Stimulated activated CD8-positive, alpha-beta memory T cell treated with anti-CD3 and anti-CD28 coated beads, Interleukin-15, amount 100 ng/mL, for 48 hours (primary cell): ENCODE measurements at places on chromosomes 12 and 14.

- DNase-seq, result no peak
These were observed 283.0 kb downstream of the ACSS3 start for GRCh38 chr12:81360916-81361315.

- DNase-seq, result no peak
These were observed 22.2 kb downstream of the GRIN2B start for GRCh38 chr12:13959131-13959723.

DNA sequence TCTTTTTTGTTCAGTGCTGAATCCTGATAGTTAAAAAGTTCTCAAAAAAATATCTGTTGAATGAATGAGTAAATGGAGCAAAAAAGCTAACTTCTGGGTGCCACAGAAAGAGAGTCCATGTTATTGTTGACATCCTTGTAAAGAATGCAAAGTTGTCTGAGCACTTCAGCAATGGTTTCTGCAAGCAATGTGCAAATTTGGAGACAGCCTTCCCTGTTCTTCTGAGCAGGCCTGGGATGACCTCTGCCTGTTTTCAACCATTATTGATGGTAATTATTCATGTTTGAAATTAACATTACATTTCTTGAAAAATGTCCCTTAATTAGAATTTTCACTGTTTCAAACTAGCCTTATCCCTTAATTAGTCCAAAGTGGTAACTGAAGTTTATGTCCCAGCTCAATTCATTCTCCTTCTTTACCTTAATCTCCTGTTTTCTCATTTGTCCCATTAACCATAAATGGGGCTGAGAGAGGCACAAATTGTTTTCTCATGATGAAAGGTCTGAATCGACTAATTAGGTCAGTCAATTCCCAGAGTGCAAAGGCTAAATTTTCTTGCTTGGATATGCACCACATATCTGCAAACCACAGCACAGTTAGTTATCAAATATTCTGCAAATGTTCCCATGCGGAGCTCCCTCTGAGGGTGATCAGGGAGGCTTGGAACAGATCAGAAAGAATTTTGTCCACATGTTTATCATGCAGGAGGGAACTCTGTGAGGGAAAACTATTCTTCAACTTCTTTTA, 139.4 kb upstream of the KRR1 start:
- DNase-seq, result no peak

GRCh38 chr12:54352022-54352531, 12.2 kb downstream of the GPR84 start:
- DNase-seq, result no peak

- DNase-seq, result no peak
These were observed 32.0 kb upstream of the CDKN3 start for GRCh38 chr14:54364555-54365415.

GRCh38 chr12:78240827-78241226, 410.1 kb downstream of the NAV3 start:
- DNase-seq, result no peak

DNA sequence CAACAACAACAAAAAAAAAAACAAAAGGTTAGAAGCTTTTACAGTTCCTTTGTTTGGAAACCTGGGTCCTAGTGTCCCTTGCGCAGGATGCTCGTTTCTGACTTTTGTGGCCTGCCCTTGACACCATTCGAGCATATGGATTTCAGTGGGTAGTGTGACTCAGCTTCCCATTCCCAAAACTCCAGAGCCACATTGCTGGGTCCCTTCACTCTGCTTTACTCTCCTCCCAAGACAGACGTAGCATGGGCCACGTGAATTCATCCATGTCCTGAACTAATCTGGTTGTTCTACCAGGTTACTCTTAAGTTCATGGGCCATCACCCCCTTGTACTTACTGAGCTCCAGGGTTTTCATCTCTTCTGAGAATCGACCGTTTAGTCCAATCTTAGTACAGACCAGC, 68.0 kb upstream of the MAX start:
- no peak for DNase-seq

DNA sequence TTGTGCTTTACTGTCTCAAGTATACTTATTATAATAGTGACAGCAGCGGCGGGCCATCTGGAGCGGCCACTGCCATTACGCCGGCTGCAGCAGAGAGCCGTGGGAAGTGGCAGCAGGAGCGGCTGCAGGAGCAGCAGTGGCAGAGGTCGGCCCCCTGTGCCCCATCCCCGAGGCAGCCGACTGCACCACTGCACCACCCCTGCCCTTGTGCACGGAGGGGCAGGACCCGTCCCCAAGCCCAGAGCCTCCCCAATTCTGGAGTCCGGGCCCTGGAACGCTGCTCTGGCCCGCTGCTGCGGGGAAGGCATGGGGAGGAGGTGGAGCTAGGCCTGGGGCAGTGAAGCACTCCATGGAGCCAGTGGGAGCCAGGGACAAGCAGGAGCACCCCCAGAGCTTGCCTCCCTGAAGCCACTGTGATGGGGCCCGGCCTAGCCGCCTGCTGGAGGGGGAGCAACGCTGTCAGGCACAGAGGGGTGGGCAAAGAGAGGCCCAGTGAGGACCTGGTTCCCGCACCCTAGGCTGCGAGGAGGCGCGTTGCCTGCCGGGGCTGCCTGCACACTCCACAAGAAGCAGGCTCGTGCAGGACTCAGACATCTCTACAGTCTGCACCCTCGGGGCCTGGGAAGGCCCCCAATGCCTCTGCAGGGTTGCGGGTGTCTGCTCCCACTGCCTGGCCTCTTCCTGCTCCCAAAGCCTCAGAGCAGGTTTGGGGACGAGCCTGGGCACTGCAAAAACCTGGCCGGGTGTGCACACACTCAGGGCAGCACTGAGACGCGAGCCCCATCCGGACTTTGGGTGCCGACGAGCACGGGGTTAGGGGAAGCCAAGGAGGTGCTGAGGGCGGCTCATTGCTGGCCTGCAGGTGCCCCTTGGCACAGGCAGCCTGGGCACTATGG, 74.2 kb upstream of the RASSF8 start:
- no peak for DNase-seq

- DNase-seq, result no peak
These were observed 8.7 kb upstream of the CACNA2D4 start for GRCh38 chr12:1927051-1927680.

- no peak for DNase-seq
These were observed 12.8 kb upstream of the FBRSL1 start for GRCh38 chr12:132477017-132477702.

DNA sequence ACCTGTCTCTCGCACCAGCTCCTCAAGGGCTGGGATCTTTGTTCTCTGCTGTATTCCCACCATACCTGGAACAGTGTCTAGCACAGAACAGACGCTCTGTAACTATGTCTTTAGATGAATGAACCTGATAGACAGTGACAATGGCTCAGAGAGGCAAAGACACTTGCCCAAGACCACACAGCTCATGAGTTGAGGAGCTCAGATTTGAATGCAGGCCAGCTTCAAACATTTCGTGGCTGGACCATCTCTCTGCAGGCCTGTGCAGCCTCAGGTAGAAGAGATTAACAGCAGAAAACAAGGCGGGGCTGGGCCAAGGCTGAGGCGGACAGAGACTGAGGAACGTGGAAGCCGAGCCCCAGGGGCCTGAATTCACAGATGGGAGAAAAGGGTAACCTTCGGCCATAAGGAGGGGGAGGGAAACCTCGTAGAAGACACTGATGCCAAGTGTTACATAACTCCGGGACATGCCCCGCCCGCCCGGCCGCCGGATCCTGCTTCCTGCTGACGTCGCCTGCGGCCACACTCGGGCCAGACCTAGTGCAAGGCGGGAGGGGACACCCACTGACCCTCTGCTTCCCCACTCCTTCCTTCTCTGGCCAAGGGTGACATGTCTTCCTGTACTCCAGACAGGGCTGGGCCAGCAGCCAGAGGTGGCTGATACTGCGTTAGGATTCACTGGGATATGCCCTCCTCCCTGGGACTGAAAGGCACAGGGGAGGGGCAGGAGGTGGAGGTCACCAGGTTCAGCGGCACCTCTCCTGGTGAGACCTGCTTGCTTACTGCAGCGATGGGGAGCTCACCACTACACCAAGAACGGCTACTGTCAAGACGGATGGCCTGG, 86.8 kb downstream of the RFLNA start:
- DNase-seq, result no peak

DNA sequence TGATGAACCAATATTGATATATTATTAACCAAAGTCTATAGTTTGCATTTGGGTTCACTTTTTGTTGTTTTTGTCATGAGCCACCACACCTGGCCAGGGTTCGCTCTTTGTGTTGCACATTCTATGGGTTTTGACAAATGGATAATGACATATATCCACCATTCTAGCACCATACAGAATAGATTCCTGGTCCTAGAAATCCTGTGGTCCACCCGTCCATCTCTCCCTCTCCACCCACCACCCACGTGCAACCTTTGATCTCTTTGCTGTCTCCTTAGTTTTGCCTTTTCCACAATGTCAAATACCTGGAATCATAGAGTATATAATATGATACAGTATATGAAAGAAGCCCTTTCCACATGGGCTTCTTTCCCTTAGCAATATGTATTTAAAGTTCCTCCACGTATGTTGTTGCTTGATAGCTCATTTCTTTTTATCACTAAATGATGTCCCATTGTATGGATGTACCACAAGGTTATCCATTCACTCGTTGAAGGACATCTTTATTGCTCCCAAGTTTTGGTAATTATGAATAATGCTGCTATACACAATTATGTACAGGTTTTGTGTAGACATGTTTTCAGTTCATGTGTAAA, 7.4 kb downstream of the RPL6 start:
- no peak for DNase-seq

GRCh38 chr14:55807053-55807880, 227.3 kb downstream of the KTN1 start:
- peak; percentile 49 for DNase-seq

GRCh38 chr12:28550757-28551704, 360.8 kb downstream of the CCDC91 start:
- no peak for DNase-seq

DNA sequence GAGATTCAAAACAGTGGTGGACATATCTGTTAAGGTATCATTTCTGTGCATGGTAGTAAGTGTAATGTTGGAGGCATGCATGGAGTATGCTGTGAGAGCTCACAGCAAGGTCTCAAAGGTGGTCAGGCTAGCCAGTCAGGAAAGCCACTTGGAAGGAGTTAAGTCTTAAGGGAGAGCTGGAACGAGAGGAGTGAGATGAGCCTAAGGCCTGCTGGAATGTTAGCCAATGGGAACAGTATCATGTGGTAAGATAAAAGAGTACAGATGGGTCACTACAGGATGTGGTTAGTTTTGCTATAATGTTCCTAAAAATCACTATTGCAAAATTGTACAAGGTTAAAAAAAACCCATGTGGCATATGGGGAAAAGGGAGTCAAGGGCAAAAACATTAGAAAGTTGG, 311.7 kb upstream of the E2F7 start:
- DNase-seq, result no peak

- no peak for DNase-seq
These were observed 857.1 kb downstream of the AACS start for GRCh38 chr12:125922330-125922729.

DNA sequence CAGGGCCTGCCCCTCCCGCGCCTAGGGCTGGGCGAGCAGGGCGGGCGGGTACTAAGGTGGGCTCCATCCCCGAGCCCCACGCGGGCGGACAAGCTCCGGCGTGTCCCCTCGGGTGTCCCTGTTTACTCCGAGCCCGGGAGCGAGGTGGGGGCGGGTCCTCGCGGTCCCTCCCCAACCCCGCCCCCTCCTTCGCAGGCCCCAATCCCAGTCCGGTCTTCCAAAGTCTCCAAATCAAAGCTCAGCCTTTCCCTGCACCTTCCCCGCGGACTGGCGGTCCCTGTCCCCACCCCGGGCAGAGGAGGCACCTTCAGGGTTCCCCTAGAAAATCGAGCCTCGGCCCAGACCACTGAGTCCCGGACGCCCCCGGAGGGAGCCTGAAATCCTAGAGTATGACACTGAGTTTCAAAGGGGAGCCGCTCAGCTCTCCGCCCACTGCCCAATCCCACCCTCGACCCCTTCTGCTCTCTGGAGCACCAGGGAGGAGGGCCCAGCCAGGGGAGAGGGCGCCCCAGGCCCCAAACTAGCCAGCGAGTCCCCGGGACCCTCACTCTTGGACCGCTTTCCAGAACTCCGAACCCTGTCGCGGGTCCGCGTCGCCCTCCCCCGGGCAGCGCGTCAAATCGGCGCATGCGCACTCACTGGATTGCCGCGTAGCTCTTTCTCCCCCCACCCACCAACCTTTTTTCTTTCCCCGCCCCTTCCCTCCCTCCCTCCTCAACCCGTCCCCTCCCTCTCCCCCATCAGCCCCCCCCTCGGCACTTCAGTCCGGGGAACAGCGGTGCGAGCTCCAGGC, at the start of gene LRP1:
TSS of gene LRP1 (plus strand) at position 758 of the 793 bp plus-strand sequence. CDS start 482 bp downstream, outside the sequence.
- peak; percentile 49 for DNase-seq

DNA sequence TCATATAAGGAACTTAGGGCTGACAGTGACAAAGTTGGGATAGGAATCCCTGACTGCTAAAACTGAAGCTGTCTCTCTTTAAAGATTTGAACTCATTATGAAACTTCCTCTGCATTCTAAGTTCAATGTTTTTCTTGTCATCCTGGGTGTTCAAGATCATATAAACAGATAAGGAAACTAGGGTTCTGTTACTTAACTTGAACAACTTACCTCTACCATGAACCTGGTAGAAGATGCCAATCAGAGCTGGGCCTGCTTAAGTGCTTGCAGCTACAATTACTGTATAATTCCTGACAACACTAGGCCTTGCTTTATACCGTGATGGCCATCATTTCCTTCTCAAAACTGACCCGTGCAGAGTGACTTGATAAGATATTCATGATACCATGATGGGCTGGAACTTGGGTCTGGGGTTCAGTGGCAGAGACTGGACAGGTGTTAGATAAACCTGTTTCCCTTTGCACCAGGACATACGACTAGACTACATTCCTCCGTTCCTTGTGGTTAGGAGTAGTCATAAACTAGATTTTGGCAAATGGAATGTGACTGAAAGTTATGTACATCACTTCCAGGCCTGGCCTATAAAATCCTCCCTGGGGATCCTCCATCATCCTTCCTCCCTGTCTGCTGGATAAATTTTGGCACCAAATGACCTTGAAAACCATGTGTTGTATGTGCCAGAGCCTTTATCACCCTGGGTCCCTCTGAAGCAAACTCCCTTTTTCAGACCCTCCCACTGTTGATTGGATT, 172.2 kb upstream of the PRICKLE1 start:
- DNase-seq, result no peak

DNA sequence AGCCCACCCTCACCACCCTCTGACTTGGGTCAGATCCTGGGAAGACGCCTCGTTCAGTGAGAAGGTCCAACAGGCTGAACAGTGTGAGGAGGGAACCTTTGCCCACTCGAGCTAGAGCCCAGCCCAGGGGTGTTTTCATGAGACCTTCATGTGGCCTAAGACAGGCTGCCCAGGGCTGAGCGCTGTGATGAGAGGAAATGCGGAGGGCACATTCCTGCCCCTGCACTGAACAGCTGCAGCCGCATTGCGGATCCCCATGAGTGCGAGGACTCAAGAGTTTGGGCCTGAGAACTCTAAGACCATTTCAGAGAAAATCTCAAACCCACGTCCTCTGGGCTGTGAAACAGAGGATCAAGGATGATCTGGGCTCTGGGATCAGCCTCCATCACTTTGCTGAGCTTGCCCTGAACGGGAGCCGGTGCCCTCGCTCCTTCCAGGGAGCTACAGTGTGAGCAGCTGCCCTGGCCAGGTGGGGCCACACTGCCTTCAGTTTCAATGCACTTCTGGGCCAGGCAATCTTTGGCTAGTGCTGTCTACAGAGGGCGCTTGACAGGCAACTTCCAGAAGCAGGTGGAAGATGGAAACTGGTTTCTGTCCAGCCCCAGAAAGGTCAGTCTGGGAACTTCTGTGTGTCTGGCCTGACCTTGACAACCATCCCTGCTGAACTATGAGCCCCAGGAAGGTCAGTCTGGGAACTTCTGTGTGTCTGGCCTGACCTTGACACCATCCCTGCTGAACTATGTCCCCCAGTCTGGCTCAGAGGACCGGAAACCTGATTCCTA, 43.5 kb upstream of the P2RX7 start:
- no peak for DNase-seq

GRCh38 chr14:32601906-32602305, 272.8 kb downstream of the AKAP6 start:
- no peak for DNase-seq
